ENCODE measurements at places on chromosomes 6 and 20.
A peak's percentile ranks its signal among the peaks of the same experiment; 100 is the strongest.

GRCh38 chr6:75023634-75024033, 182.2 kb downstream of the COL12A1 start:
- DNase-seq: no peak

GRCh38 chr6:52042141-52042885, 45.1 kb downstream of the PKHD1 start:
- DNase-seq: no peak

- DNase-seq: no peak
Measured at GRCh38 chr6:56541030-56541600, 101.6 kb downstream of the DST start.

DNA sequence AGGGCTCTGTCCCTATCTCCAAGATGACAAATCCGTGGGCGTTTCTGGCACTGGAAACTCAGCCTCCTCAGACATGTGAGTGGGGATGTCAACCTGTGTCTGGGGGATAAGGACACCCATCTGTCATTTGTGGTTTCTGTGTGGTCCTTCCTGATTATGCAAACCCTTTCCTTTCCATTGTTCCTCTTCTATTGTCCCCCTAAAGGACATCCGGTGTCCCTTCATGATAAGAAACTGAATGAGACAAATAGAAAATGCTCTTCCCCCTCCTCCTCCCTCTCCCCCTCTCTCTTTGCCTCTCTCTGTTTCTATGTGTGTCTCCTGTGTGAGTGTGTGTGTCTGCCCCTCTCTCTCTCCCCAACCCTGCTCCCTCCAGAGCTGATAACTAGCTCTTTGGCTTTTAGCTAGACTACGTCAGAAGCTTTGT, 11.5 kb upstream of the GLP1R start:
- DNase-seq: no peak

DNA sequence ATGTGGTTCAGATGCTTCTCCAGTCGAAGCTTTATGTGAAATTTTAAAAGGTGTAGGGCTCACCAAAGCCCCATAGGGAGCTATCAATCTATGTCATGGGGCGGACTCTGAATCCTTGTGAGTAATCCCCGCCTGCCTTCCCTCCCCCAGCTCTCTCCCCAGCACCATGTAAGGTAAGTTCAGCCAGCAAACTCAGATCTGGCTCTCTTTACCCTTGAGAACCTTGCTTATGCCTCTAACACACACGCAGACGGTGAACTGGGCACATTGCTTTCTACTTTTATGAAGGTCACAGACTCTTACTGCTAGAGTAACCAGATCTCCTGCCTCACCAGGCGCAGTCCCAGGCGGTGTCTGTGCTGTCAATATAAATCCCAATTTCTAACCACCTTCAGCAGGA, 82.6 kb upstream of the CNKSR3 start:
- no peak for DNase-seq

DNA sequence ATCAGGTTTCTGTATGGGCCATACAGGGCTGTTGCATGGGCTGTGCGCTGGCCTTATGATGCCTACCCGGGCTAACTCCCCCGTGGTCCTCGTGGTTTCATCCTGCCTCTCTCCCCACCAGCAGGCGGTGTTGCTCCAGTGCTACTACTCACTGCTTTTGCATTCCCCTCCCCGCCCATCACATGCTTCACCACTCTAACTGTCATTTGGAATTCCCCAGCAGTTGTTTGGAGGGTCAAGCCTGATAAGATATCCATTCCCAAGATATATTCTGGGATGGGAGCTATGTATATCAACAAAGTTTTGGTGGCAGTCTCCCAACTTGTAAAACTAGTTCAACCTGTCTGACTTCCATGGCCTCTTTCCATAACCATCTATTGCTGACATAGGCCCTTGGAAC, 233.2 kb upstream of the SOX4 start:
- DNase-seq: no peak

- peak; percentile 40 for DNase-seq
Measured at GRCh38 chr20:59564171-59564570, 40.2 kb upstream of the PHACTR3 start.

GRCh38 chr20:51199920-51200319, 177.0 kb upstream of the KCNG1 start:
- DNase-seq: no peak

DNA sequence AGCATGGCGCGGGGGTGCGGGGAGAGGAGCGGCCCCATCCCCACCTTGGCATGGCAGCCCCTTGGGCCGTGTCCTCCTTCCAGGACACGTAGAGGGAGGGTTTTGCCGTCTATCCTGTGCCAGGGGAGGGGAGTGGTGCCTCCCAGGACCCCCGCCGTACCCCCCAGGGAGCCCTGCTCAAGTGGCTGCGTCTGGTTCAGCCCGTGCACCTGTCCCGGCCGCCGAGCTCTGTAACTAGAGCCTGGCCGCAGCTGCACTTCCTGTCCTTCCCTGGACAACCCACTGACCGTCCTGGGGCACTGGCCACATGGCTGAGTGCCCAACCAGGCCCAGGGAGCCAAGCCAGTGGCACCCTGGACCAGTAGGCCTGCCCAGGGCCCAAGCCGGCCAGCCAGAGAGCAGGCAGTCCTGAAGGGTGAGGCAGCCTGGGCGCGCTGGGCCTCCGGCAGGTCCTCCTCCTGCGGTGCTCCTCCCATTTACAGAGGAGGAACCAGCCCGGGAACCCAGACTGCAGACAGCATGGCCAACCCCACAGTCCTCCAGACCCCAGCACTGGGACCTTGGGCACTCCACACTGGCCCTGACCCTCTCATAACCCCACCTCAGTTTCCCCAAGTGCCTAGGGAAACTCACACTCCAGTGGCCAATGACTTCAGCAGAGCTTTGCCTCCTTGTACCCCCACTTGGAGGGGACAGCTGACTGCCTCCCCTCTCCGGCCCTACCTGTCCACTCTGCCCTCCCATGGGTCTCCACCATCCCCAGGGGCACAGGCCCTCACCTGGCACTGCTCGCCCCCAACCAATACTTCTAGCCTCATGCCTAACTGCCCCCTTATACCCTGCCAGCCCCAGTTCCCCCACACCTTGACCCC, 8.7 kb downstream of the LAMA5 start:
- no peak for DNase-seq

- DNase-seq: no peak
Measured at GRCh38 chr6:112311950-112312547, 35.1 kb upstream of the RFPL4B start.

Data from vagina (tissue), 2 donors.